ENCODE measurements at places on chromosomes 16 and 17.
A peak's percentile ranks its signal among the peaks of the same experiment; 100 is the strongest.

DNA sequence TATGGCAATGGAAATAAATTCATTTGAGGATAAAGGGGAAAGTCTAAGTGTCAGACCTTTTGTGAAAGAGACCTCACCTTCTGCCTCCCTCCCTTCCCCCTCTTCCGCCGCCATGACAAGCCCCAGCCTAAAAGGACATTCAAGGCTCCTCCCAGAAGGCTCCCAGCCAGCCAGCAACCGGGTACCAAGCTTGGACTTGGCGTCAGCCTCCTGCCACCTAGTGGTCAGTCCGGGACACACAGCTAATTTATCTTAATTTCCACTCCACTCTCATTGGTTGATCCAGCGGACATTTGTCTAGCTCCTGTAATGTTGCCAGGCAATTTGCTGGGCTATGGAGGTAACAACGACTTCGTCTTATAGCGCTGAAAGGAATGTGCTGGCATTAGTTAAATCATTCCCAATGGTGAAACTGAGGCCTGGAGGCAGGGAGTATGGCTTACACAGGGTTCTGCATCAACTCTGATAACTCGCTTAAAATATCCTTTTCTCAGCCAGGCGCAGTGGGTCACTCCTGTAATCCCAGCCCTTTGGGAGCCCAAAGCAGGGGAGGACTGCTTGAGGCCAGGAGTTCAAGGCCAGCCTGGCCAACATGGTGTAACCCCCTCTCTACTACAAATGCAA is 19.3 kb upstream of the CLEC3A start:
- DNase-seq: peak; percentile 32

DNA sequence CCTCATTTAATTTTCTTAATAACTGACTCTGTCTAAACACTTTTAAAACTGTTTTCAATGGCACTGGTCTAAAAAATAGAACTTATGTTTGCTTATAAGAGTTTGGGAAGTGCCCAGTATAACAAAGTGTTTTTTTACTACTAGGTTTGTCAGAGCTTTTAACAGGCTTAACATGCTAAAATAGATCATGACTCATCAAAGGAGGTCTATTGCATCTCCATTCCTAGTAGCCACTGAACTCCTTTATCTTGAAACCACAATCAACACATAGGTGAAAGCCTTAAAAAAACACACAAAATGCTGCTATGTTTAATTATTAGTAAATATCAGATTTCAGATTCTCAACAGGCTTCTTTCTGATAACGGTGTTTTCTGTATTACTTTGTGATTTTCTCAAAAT is 196.4 kb upstream of the KIF2B start:
- no peak for DNase-seq

DNA sequence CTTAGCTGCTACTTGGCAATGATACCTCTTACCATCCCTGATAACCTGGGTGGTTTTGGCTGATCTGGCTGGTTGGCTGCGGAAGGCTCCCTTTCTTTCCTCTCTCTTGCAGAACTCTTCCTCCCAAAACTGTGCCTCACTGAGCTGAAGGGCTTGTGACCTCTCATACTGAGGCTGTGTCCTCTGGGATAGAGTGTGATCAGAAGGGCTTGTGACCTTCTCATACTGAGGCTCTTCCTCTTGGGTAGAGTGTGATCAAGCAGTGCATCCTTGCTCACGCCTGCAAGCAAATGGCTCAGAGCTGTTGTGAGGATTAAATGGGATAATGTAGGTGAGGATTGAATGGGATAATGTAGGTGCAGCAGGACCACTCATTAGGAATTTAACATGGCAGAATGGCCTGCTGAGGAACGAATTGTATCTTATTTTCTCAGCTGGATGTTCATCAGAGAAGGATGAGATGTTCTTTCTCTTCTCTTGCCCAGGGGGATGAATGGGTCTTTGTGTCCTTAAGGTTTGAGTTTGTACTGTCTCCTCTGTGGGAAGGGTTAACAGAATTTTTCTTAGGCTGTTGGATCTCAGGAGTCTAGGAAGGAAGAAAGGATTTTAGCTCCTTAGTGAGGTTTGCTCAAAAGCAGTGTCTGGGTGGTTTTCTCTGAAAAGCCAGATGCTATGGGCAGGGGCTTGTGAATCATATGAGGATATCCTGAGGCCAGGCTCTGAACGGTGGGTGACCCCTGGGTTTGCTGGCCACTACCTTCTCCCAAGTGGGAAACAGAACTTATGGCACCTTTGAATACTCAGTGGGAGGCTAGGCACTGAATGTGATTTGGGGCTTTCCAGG is 130.0 kb upstream of the HS3ST2 start:
- DNase-seq: no peak

DNA sequence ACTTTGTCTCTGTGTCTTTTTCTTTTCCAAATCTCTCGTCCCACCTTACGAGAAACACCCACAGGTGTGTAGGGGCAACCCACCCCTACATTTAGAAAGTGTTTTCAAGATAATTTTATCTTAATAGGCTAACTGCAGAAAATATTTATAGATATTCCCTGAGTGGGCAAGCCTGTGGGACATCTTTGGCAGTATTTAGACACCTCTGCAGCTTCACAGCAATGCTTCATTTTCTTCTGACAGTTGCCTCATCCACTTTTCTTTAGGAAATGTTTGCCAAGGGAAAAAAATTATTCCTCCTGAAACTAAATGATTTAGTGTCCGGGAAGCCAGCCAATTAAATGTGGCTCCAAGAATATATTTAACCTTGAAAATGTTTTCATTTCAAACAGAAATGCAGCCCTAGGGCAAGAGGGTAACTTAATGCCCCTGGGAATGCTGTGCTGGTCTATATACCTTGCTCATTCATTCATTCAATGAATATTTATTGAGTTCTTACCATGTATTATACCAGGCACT is 290.4 kb downstream of the ABCC12 start:
- DNase-seq: no peak

GRCh38 chr17:80732268-80732667 is 187.6 kb downstream of the RPTOR start:
- DNase-seq: no peak

DNA sequence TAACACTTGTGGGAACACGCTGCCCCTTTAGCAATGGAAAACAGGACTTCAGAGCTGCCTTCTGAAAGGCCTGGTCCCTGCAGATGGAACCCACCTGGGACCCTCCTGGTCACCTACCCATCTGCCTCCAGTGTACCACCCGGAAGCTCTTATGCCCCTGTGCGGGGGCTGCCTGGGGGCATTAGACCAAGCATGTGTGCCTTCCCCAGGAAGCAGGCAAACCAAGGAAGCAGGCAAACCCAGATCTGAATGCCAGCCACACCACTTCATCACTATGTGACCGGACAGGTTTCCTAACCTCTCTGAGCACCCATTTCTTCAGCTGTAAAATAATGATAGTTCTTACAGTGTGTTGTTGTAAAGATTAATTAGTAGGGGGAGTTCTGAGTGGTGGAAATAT is 20.8 kb upstream of the LRRC37A3 start:
- DNase-seq: no peak

GRCh38 chr17:65176646-65177409 is 39.7 kb downstream of the RGS9 start:
- DNase-seq: no peak

- DNase-seq: no peak
Observed at GRCh38 chr16:10609402-10609774, 29.0 kb upstream of the EMP2 start.

DNA sequence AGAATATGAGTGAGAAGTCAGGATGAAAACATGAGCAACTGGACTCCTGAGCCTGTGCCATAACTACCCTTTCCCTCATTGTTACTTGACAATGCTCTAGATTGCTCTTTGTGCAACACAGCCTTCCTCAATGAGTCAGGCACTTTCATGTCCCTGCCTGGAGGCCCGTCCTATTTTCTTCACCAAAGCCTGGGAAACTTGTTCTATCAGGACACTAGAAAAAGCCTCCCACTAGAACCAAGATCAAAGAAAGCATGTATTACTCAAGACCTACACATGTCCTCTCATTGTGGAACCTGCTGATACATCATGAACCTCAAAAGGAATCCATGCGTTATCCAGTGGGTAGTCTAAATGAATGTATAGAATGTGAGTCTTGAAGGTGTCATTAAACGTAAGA is 624.5 kb downstream of the TOX3 start:
- no peak for DNase-seq

- no peak for DNase-seq
Observed at GRCh38 chr17:19342611-19343255, 19.8 kb downstream of the B9D1 start.

DNA sequence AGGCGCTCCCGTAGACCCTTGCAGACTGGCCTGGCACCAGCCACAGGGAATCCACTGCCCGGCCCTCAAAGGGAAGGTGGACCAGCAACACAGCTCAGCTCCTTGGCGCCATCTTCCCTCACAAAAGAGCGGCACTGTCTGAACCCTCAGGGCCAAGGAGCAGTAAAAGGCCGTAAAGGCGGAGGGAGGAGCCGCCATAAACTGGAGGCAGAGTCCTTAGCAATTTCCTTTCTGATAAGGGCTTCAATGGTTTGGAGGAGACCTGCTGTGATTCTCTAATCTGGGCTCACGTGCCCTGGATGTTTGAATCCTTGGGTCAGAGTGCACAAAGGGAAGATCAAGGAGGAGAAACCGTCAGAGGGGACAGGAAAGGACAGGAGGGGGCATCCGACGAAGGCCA is 15.5 kb upstream of the AXIN2 start:
- no peak for DNase-seq

DNA sequence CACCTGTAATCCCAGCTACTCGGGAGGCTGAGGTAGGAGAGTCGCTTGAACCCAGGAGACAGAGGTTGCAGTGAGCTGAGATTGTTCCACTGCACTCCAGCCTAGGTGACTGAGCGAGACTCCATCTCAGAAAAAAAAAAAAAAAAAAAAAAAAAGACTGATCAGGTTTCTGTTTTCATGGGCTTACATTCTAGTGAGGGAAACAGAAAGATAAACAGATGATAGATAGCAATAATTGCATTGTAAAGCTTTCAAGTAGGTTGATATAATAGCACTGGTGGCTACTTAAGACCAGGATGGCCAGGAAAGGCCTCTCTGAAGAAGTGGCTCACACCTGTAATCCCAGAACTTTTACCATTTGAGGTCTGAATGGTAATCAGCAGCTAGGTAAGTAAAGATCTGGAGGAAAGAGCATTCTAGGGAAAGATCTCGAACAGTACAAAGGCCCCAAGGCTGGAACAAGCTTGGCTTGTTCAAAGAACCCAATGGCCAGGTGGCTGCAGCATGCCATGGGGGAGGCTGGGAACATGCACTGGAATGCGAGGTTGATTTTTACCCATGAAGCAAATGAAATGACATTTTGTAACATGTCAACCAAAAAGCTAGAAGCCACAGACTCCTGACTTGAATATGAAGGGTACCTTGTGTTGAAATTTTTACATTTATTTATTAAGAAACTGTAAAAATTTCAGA is 108.3 kb upstream of the DHX40 start:
- DNase-seq: no peak

GRCh38 chr16:8919089-8919933 is 37.2 kb downstream of the LITAFD start:
- no peak for DNase-seq

GRCh38 chr16:8720080-8720966 is 45.9 kb downstream of the ABAT start:
- DNase-seq: no peak

- DNase-seq: no peak
Observed at GRCh38 chr17:37770631-37771518, 26.0 kb upstream of the HNF1B start.

- DNase-seq: peak; percentile 22
Observed at GRCh38 chr16:67847064-67847861, at the start of gene CENPT. TSS of gene CENPT (minus strand) at chr16:67847693. CDS start at chr16:67833859, 13,834 bp downstream.

DNA sequence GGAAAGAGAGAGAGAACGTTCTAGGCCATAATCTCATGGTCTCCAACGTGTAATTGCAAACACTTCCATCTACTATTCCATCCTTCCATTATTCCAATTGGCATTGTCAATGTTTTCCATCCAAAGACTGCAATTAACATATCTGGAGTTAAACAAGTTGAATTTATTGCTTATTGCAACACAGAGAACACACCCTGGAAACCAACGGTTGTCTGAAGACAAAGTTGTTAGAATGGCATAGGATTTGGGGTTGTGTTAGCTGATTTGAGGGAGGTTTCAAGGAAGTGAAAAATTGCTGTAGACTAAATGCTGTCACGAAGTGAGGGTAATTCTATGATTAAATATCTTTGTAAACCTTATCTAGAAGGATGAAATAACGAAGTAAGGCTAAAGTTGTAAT is 178.8 kb downstream of the CNTNAP4 start:
- no peak for DNase-seq

GRCh38 chr17:34218748-34219147 is 36.3 kb upstream of the CCL2 start:
- no peak for DNase-seq

DNA sequence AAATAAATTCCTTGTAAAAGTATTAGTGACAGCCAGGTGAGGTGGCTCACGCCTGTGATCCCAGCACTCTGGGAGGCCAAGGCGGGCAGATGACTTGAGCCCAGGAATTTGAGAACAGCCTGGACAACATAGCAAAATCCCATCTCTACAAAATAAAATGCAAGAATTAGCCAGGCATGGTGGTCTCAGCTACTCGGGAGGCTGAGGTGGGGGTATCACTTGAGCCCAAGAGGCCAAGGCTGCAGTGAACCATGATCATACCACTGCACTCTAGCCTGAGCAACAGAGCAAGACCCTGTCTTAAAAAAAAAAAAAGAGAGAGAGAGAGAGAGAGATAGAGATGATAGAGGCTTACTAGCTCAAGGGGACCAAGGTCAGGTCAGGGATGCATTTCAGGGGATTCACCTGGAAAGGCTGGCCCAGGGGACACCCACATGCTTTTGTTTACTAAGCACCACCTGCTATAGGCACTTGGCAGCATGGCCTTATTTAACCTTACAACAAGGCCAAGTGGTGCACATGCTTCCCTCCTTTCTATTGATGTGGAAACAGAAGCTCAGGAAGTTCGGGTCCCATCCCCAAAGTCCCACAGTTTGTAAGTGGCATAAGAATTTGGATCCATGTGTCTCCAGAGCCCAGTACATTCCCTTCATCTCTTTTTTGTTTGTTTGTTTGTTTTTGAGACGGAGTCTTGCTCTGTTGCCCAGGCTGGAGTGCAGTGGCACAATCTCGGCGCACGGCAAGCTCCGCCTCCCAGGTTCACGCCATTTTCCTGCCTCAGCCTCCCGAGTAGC is 12.4 kb upstream of the SRCIN1 start:
- no peak for DNase-seq

- no peak for DNase-seq
Observed at GRCh38 chr17:540631-541030, 174.0 kb downstream of the VPS53 start.

GRCh38 chr17:19742495-19742894 is 5.6 kb downstream of the ALDH3A1 start:
- DNase-seq: no peak

All from activated CD8-positive, alpha-beta memory T cell treated with anti-CD3 and anti-CD28 coated beads for 48 hours (primary cell).